ENCODE measurements at places on chromosomes 16 and 17. TPM values are rescaled to one million over a fixed set of nuclear protein-coding genes. Genes with fewer than 3 reads are reported as not detected.

DNA sequence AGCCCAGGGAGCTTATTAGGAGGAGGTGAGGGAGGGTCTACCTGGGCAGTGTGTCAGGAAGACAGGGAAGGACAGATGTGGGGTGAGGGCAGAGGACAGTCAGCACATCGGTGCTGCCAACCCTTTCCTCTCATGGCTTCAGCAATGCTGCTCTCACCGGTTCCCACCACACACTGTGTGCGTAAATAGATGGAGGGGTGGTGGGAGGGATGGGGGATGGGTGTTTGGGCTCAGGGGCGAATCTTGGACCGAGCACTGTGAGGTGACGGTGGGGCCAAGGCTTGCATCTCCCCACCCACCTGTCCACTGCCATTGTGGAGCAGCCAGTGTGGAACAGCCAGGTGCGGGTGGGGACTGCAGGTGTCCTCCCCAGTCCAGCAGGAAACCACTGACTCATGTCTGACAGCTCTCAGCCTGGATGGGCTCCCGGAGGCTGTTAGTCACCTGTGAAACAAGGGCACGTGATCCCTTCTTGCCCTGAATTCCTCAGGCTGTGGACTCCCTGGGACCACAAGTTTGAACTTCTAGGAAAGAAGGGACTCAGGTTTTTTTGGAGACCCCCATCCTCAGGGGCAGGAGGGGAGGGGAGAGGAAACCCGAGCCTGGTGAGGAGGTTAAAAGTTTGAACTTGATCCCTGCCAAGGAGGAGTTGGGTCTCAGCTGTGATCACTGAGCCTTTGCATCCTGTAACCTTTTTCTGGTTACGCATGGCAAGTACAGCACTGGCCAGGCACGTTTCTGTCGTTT, 42.7 kb upstream of the SMPD3 start:
- peak; percentile 27 for DNase-seq

The SLFN14 gene
- polyA plus RNA-seq: not detected

- DNase-seq: no peak
These were observed 2.9 kb upstream of the GSDMB start for GRCh38 chr17:39921323-39921722.

- DNase-seq: peak; percentile 98
These were observed 2.6 kb downstream of the PMP22 start for GRCh38 chr17:15262291-15263205.

- DNase-seq: peak; percentile 44
These were observed 101.8 kb downstream of the PARN start for GRCh38 chr16:14528306-14528705.

GRCh38 chr16:78464833-78465232, 365.4 kb downstream of the WWOX start:
- no peak for DNase-seq

The GCGR gene
- polyA plus RNA-seq: 0.46 TPM

The CRYBA1 gene
- polyA plus RNA-seq: 0.12 TPM

DNA sequence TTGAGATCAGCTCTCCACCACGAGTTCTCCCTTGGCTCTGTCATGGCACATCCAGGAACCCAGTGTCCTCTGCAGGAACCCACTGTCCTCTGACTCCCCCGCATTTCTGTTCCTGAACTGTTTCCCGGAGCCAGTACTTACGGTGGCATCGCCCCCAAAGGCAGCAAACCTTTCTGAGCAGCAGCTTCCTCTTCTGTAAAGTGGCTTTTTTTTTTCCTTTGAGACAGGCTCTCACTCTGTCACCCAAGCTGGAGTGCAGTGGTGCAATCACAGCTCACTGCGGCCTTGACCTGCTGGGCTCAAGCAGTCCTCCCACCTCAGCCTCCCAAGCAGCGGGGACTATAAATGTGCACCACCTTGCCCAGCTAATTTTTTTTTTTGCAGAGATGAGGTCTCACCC, 32.2 kb downstream of the NAGPA start:
- DNase-seq: no peak

- no peak for DNase-seq
These were observed 20.0 kb upstream of the IL17C start for GRCh38 chr16:88618182-88618955.

The GUCY2D gene
- polyA plus RNA-seq: 0.14 TPM
